ENCODE measurements at places on chromosomes 12 and 14.
A peak's percentile ranks its signal among the peaks of the same experiment; 100 is the strongest.

DNA sequence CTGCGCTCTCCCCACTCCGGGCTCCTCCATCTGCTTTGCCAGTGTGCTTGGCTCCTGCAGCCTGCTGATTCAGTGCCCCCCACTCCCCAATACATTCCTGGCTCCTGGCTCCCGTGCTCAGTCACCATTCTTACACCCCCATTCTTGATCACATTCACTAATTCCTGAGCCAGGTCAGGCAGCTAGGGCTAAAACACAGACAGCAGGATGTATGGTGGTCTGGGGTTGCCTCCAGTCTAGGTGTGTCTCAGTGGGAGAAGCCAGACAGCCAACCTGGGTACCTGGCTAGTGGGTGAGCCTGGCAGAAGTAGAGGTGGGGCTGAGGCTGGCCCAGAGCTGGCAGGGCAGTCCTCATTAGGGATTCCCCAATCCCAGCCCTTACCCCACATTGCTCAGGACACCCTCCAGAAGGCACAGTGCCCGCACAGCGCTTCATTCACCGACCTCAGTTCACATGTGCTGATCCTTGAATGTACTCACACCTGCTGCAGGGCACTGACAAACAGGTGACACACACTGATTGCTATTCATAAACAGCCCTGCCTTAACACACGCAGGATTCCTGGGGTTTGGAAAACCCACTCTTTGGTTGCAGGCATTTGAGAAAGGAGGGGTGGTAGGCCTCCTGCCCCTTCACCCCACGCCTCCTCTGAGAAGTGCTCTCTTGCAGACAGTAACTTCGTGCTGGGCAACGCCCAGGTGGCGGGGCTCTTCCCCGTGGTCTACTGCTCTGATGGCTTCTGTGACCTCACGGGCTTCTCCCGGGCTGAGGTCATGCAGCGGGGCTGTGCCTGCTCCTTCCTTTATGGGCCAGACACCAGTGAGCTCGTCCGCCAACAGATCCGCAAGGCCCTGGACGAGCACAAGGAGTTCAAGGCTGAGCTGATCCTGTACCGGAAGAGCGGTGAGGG lies 1.7 kb downstream of the KCNH3 start:
- no peak for DNase-seq

DNA sequence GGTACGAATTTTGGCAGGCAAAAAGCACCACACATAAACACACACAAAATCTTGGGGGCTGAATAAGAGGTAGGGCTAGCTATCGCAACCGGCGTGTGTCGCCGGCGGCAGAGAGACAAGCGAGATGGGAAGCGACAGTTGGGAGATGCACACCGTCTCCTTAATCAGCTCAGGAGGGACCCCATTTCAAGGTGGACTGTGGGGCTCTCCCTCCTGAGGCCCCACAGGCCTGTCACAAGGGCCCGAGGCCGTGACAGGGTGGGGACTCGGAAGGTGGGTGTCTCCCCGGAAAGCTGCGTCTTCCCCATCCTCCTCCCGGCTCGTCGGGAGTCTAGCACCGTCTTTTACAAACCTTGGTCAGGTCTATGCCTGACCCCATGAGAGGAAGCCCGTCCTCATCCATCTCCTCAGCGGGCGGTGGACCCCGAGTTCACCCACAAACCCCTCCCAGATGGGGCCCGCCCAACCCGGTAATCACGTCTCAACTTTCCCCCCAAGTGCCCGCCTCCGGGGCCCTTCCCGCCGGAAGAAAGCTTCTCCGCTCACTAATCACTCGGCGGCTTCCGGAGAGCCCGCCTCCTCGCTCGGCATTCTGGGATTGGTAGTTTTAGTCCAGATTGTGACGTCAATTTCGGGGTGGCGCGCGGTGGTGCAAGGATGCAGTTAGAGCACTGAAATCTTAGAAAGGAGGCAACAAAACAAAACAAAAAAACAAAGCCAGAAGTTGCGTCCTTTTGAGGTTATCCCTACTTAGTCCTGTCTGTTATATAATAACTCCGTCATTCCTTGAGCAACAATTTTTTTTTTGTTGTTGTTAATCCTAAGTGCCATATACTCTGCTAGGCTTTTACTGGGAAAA lies at the start of gene WASHC3:
Gene WASHC3 (minus strand): TSS at position 432 of the 859 bp plus-strand sequence. CDS start 29 bp downstream, at position 403.
- peak; percentile 98 for DNase-seq

DNA sequence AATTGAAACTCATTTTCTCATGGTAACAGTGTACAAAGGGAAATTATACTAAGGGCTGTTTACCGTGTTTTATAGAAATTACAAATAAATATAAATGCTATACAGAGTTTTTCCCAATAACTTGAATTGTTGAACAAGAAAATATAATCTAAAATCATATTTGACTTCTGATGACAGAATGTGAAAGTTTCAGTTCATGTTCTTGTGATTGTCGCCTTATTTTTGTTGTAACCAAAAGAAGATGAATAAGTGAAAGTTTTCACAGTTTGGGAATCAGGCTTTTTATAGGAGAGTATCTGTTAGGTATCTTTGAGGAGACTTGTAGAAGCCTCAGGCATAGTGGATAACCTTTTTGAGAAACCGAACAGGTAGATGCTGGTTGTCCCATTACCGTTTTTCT lies 28.1 kb downstream of the ANO6 start:
- no peak for DNase-seq

DNA sequence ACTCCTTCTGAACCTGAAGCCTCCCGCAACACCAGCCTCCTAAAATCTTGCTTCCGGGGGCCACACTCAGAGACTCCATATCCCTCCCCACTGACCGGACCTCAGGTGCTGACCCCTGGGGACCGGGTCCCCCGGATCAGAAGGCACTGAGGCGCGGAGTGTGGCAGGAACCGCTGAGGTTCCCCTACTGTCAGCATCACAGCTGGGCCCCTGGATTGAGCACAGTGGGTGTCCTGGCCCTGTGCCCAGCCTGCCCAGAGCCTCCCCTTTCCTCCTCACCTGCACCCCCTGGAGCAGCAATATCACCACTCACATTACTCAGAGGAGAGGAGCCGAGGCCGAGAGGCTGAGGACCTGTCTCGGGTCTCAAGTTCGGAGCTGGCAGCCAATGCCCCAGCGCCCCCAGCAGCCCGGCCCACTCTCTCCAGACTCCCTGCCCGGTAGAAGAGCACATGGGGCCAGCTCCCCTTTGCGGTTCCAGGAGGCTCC lies 101.2 kb upstream of the EIF5 start:
- no peak for DNase-seq

- DNase-seq, result no peak
These were observed 24.1 kb downstream of the ANKRD13A start for GRCh38 chr12:110023059-110023980.

DNA sequence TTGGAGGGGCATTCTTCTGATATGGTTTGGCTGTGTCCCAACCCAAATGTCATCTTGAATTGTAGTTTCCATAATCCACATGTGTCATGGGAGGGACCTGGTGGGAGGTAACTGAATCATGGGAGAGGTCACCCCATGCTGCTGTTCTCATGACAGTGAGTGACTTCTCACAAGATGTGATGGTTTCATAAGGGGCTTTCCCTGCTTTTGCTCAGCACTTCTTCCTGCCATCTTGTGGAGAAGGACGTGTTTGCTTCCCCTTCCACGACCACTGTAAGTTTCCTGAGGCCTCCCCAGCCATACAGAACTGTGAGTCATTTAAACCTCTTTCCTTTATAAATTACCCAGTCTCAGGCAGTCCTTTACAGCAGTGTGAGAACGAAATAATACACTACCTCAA lies 382.4 kb downstream of the VRK1 start:
- DNase-seq, result peak; percentile 57

GRCh38 chr12:6077692-6078083 lies 46.8 kb downstream of the VWF start:
- DNase-seq, result no peak

DNA sequence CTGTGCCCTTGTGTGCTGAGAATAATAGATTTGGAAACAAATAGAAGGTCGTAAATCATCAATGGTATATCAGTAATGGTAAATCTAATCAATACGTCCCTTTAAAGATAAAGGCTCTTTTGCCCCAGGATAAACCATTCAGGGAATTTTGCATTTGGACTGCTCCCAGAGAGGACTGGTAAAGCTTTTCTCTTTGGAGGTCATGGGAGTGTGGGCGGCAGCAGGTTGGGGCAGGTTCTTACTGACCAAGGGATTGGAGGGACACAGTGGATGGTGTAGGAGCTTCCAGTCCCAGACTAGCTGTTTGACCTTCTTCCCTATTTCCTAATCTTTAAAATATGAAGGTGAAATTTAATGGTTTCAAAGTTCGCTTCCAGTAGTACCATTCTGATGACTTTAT lies 87.8 kb upstream of the NTF3 start:
- no peak for DNase-seq

GRCh38 chr12:104985206-104985605 lies 910 bp upstream of the NOPCHAP1 start:
- DNase-seq, result no peak

- DNase-seq, result no peak
These were observed 9.4 kb upstream of the SELPLG start for GRCh38 chr12:108642899-108643654.

GRCh38 chr12:14214495-14214894 lies 151.0 kb upstream of the ATF7IP start:
- no peak for DNase-seq

DNA sequence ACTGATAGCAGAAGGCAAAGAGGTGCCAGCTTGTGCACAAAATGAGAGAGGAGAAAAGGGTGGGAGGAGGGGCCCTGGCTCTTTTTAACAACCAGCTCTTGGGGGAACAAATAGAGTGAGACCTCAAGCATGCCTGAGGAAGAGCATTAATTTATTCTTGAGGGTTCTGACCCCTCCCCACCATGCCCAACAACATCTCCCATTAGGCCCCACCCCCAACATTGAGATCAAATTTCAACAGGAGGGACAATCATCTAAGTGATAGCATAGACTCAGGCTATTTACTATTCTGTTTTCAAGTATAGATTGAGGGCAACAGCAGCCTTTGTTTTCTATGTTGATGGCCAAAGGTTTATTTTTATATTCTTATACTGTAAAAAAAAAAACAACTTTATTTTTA lies 59.7 kb downstream of the FUT8 start:
- DNase-seq, result no peak

GRCh38 chr12:11563785-11564739 lies 85.4 kb upstream of the ETV6 start:
- DNase-seq, result no peak

DNA sequence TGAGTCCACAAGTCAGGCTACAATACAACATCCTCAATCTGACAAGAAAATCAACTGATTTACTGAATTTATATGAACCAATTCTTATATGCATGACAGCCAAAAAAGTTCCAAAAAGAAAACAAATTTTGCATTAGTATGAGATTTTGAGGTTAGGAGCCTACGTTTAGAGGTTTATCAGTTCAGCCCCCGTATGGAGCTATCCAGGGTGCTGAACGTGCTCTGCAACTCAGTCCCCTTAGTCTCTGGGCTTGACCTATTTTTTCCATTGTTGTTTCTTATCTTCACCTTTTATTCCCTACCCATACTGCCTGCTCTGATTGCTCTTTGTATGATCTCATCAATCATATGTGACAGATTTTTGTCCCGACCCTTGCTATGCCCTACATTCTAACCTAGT lies 693.0 kb downstream of the NRXN3 start:
- peak; percentile 46 for DNase-seq

DNA sequence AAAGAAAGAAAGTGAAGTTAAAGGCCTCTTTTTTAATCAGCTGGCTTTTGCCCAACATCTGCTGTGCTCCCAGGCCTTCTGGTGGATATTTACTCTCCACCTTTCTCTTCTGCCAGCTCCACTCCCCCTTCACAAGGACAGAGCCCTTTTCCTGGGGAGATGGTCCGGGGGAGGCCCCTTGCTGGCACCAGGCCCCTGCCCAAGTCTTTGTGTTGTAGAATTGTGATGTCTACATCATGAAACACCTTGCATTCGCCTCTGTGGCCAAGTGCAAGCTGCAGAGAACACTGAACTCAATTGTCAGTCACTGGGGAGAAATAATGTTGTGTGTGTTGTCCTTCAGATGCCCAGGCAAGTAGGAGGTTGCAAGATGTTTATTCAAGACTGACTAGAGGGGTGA lies 150.3 kb downstream of the DPF3 start:
- no peak for DNase-seq

GRCh38 chr14:32984241-32984930 lies 45.7 kb downstream of the NPAS3 start:
- DNase-seq, result no peak

DNA sequence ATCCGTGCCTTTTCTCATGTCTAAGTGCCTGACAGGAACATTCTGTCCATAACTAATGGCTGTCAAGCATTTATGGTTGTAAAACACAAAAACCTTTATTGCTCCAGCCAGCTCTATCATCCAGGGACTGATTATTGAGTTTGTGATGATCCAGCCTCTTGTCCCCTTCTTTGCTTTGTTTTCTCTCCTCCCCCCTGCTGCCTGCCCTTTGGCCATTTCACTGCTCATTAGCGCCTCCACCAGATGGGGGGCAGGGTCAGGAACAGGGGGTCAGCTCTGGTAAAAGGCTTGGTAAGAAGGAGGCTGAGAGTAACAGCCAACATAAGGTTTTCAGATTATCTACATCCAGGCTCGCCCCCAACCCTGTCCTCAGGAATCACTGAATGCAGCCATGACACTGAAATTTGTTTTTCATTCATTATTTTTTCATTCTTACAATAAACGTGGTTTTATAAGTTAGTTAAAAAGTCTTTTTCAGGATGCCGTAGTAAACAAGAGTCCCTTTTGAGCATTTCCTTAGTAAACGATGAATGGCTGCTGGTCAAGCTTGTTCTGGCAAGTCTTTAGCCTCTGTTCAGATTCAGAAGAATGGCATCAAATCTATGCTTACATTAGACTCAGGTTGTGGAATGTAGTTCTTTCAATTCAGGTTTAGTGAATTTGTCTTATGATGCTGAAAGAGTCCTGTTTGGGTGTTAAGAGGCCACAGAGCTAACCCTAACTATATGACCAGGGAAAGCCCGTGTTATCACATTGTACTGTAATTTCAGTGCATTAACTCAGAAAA lies 21.7 kb downstream of the HMGA2 start:
- DNase-seq, result no peak

- no peak for DNase-seq
These were observed 178.2 kb downstream of the PIK3C2G start for GRCh38 chr12:18439541-18439940.

DNA sequence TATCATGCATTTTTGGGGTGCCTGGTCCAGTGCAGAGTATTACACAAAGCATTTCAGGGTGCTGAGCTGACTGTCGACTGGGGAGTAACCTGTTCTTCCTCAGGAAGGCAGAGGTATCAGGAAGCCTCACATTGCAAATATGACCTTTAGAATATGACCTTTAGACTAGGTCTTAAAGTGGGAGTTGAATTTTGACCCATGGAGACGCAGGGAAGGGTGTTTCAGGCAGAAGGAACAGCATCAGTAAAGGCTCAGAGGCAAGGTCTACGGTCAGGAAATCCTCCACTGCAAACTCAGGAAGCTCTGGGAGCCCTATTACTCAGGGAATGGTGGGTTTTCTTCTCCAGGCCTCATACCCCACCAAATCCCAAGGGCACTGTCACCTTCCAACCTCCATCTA lies 11.3 kb downstream of the HNF1A start:
- DNase-seq, result no peak

- no peak for DNase-seq
These were observed 129.0 kb upstream of the HMGA2 start for GRCh38 chr12:65695113-65695865.

- DNase-seq, result peak; percentile 61
These were observed 165.1 kb downstream of the MON2 start for GRCh38 chr12:62631471-62632410.
